ENCODE measurements at places on chromosomes 16 and 17. TPM values are rescaled to one million over a fixed set of nuclear protein-coding genes. Genes with fewer than 3 reads are reported as not detected.

The MYH8 gene
- total RNA-seq: not detected

The CCL18 gene
- not detected for total RNA-seq

The SPATA2L gene
- total RNA-seq: 9.5 TPM

The CCL22 gene
- total RNA-seq: not detected

The CPNE2 gene
- 93.1 TPM for total RNA-seq

The RASL10B gene
- total RNA-seq: 1.1 TPM

The SHISA6 gene
- not detected for total RNA-seq

The FBXW10B gene
- 1.1 TPM for total RNA-seq

The NPIPB13 gene
- total RNA-seq: 0.12 TPM

The GLIS2 gene
- 0.24 TPM for total RNA-seq

The LITAFD gene
- not detected for total RNA-seq

The IL17C gene
- not detected for total RNA-seq

The CIITA gene
- total RNA-seq: 0.12 TPM

The LPO gene
- total RNA-seq: not detected

The CBLN1 gene
- not detected for total RNA-seq

The WSCD1 gene
- total RNA-seq: 0.20 TPM

The ERN2 gene
- not detected for total RNA-seq

The CDRT15 gene
- 0.84 TPM for total RNA-seq

The SEC14L5 gene
- total RNA-seq: not detected

The SRL gene
- total RNA-seq: not detected

The CA7 gene
- not detected for total RNA-seq

The NR1D1 gene
- total RNA-seq: 5.5 TPM

The DRC3 gene
- total RNA-seq: 2.2 TPM

The CDC42EP4 gene
- total RNA-seq: 16.5 TPM

The VMO1 gene
- 1.3 TPM for total RNA-seq

The DPEP1 gene
- total RNA-seq: 0.24 TPM

The WFIKKN2 gene
- not detected for total RNA-seq

The GCSH gene
- 61.9 TPM for total RNA-seq

The KRTAP1-5 gene
- not detected for total RNA-seq

The CHST4 gene
- not detected for total RNA-seq

The SRCAP gene
- total RNA-seq: 5.3 TPM

The EIF3C gene
- total RNA-seq: 27.7 TPM

The USP32 gene
- total RNA-seq: 25.0 TPM

The ZPBP2 gene
- not detected for total RNA-seq

The HSPB9 gene
- total RNA-seq: not detected

The MAF gene
- total RNA-seq: 0.88 TPM

The ABCA6 gene
- total RNA-seq: not detected

The TBC1D3E gene
- not detected for total RNA-seq

The NFE2L1 gene
- 28.4 TPM for total RNA-seq

The ATP2A3 gene
- total RNA-seq: 0.96 TPM

The PTX4 gene
- not detected for total RNA-seq

The CBX8 gene
- 3.8 TPM for total RNA-seq

The CDH15 gene
- 0.59 TPM for total RNA-seq
